ENCODE measurements at places on chromosomes 2 and 18.

GRCh38 chr2:159545085-159545484 is 71.3 kb downstream of the BAZ2B start:
- DNase-seq: no peak

DNA sequence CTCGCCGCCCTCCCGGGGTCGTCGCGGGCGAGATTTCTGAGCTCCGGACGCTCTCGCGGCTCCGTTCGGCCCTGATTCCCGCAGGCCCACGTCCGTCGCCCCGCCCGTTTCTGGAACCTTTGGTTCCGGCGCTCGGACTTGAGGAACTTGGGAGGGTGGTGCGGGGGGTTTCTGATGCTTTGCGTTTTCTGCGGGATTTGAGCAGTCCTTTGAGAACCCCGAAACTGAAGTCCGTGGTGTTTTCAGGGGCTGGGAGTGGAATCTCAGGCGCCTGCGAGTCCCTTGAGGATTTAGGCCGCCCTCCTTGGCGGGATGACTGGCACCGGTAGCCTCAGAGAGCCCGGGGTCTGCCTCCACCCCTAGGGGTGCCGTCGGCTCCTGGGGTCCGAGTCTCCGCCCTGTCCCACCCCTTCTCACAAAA is 336 bp downstream of the THNSL2 start:
- no peak for DNase-seq

DNA sequence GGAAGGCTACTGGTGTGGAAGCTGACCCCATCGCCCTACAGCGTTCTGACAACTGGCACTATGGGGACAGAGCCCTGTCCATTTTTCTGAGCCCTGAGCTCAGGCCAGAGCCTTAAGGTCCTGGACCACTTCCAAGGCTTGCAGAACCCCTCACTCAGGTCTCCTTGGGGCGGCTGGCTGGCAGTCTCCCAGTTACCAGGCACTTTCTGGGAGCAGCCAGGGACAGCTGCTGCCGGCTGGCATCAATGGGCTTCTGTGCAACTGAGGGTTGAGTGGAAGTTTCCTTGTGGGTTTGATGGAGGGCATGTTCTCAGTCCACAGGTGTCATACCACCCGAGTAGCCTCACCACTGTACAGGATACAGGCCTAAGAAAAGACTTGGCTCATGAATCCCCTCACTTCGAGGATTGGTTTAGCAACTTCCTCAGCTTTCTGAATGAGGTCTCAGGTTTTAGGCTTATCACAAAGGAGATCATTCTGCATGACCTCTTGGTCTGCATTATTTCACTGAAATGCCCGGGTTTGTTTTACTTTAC is 27.4 kb upstream of the WIPF1 start:
- no peak for DNase-seq

DNA sequence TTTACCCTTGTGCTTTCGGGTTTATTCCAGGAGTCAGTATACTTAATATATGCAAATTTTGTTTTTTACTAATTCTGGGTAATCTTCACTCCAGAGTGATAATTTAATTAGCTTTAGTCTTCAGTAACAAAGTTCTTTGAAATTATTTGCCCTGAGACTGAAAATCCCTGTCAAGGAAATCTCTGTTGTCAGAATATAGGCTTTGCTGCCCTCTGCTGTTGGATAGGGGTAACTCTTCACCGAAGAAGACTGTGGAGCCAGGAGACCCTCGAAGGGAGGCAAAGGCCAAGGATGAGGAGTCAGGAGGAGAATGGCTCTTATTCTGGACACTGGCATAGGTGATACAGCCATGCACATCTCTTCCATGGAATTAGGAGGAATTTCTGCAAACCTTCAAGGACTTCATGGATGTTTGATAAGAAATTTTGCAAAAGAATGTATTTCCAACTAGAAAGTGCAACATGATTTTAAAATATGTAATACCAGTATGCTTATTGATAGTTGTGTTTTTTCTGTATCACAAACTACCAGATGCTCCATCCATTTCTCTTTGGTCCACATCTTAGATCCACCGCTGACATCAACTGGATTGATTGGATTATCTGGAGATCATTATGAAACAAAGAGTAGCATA is 182.3 kb downstream of the RDH14 start:
- no peak for DNase-seq

GRCh38 chr2:121253021-121253673 is 31.9 kb downstream of the TFCP2L1 start:
- DNase-seq: no peak

- no peak for DNase-seq
These were observed 121.5 kb upstream of the CTAGE1 start for GRCh38 chr18:22539051-22539765.
